Activated naive CD8-positive, alpha-beta T cell treated with anti-CD3 and anti-CD28 coated beads, Interleukin-2, amount 50 U/mL, for 16 hours (primary cell): ENCODE measurements at places on chromosomes 13 and 19.

GRCh38 chr13:110294622-110295021 is 12.3 kb downstream of the COL4A1 start:
- DNase-seq, result no peak

DNA sequence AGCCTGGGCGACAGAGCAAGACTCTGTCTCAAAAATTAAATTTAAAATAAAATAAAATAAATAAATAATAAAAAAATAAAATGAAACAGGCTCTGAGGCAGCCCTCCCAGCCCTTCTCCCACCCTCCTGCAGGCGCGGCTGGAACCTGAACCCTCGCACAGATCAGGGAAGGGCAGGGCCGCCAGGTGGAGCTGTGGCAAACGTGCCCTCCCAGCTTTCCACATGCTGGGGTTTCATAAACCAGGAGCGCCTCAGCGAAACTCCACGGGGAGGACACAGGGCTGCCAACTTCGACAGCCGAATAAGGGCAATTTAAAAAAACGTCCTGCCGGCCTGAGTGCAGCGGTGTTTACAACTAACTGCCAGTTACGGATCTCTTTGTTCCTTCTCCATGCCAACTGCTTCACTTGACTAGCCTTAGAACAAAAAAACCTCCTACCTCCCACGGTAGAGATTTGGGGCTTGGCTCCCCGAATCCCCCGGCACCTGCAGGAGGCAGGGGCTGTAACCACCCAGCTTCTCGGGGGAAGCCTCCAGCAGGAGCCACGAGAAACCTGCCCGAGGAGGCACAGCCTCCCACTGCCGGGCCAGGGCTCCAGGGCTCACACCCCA is 15.9 kb downstream of the ZNF787 start:
- DNase-seq, result no peak

DNA sequence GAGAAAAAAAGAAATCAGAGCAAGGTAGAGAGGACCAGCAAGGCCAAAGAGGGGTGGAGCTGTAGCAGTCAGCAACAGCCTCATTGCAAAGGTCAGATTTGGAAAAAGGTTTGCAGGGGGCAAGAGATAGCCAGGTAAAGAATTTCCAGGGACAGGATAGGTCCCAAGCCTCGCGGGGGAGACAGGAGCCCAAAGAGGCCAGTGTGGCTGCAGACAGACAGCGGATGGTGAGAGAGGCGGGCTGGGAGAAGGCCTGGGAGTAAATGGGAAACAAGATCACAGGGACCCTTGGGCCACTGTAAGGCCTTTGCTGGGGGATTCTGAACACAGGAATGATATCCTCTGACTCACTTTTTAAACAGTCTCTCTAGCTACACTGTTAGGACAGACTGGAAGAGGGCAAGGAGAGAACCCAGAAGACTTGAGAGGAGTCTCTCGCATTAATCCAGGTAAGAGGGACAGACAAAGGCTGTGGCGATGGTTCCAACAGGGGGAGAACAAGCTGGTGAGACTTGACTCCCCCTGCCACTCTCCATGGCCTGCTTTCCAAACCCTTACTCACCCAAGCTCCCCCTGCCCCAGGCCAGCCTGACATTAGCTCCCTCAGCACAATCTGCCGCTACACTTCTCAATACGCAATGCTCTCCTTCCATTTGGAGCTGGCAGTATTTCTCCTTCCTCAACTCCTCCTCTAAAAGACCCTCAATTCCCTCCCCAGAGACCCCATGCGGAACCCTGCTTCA is 31.8 kb downstream of the DOCK9 start:
- no peak for DNase-seq

DNA sequence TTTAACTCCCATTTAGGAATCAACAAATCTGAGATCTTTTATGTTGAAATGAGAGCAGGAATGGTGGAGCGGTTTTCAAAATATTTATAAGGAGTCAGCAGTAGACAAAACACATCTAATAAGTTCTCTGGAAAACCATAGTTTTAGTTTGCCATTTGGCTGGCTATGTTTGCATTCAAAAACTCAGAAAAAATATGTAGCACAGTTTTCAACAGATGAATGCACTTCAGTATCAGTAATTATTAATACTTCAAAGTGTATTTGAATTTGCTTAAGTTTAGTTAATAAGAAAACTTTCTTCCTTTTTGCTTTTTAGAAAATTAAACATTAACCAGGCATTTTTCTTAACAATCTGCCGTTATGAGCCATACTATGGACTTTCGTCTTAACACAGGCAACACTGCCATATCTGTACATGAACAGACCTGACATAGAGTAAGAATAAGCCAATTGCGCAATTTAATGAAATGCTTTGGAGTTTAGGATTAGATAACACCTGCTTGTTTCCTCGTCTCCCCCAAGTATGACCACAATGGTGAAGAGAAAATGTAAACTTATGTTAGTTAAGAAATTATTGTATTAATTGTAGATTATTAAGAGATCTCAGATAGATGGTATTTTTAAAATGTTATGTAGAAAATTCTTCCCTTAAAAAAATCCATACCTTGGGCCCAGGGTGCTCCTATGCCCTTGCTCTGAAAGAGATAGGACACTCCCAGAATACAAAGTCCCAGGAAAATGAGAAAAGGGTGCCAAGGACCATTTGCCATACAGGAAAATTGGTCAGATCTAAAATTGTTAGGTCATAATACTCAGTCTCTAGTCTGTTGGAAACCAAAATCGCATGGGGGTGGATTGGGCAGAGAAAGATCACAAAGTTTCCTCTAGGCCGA is 552.3 kb upstream of the ARGLU1 start:
- DNase-seq, result no peak

DNA sequence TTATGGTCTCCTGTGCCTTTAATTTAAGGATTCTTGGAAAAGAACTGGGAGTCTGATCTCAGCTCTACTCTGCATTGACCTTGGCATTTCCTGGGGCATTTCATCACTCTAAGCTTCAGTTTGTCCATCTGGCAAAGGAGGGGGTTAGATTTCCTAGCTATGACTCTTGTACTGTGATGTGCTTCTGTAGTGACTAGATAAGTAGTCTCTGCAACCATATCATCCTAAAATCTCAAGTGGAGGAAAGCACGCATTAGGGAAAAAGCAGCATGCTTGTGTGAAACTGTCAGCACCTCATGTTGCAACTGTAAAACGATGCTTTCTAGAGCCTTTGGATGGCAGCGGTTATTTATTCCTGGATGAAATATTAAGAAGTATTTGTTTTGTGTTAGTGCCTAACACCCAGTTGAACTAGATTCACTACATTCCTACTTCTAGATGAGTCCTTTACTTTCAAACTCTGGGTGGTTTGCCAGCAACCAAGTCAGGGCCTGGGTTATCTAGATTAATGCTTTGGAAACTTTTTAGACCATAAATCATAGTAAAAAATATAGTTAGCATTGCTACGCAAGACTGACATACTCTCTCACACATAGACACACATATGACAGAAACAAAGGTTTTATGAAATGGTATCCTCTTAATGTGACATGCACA is 6.8 kb downstream of the WDFY2 start:
- DNase-seq, result no peak

DNA sequence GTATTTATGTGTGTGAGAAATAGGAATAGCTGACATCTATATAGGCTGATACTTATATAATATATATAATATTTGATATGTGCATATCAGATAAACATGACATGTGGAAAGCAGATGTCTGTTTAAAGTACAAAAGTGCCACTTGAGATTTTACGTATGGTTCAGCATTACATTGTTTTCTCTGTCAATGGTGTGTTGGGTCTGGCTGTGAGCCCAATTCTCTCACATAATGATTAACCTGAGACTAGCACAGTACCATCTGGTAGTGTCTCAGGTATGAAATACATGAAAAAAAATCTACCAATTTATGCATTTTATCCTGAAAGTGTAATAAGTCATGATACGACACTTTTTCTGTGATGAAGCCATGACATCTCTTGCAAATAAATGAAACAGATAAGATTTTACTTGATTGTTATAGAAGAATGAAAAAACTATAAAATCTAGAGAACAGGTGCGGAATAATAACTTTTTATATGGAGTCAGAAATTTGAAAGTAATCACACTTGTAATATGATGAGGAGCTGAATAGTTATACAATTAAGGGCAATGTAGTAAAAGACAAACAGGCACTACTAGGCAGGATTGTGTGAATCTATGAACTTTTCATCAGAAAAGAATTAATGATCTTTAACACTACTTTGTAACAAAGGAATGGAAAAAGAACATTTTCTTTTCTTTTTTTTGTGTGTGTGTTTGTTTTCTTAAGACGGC is 1405.0 kb downstream of the OLFM4 start:
- DNase-seq, result no peak

- peak; percentile 72 for DNase-seq
These were observed 7.8 kb downstream of the DOT1L start for GRCh38 chr19:2171349-2172145.

DNA sequence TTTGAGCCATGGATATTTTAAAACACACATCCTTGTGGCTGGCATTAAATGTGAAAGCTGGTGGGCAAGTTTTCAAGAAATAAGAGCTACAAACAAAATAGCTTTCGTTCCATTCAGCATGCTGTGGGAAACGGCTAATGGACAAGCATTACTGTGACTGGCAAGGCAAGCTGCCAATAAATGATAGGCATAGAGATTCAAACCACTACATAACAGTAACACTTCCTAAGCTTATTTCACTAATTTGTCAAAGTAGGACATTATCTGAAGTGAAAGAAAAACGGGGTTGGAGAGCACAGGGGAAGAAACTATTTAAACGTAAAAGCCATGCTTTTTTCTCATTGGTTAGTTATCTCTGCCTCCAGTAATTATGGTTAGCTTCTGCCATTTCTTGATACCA is 26.0 kb downstream of the OBI1 start:
- no peak for DNase-seq
